Osteocyte (in vitro differentiated cells): ENCODE measurements at places on chromosomes 12 and 14. TPM values are rescaled to one million over a fixed set of nuclear protein-coding genes. Genes with fewer than 3 reads are reported as not detected.

HSPA2 gene
- 2.1 and 2.8 TPM in 2 replicates for total RNA-seq

KLRK1 gene
- total RNA-seq = 3.2 and 4.9 TPM in 2 replicates

GLI1 gene
- 3.5 and 7.7 TPM in 2 replicates for total RNA-seq

CLEC4A gene
- total RNA-seq = 0.97 and 1.5 TPM in 2 replicates

ACOT4 gene
- 1.3 and 1.4 TPM in 2 replicates for total RNA-seq

FOXA1 gene
- total RNA-seq = not detected in 2 replicates
